ENCODE measurements at places on chromosomes 12 and 14.

DNA sequence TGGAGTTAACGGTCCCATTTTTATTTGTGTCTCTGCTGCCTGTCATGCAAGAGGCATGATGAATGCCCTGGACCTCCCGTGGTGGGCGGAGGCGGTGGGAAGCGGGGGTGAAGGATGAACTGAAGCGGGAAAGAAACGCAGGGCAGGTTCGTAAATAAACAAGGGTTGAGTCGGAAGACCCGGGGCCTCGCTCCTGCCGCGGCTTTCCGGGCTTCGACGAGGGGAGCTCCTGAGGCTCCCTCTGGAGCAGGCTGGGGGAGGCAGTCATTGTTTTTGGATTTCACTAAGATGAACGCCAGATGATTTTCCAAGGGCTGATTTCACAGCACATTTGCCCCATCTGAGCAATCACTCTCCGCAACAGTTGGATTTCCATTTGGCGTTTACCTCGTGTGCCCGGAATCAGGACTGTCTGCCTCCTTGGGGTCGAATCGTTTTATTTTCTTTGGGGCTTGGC, 130.2 kb downstream of the SLC38A6 start:
- no peak for DNase-seq

- no peak for DNase-seq
These were observed 10.1 kb downstream of the MCRS1 start for GRCh38 chr12:49557917-49558215.

- no peak for DNase-seq
These were observed 73.4 kb downstream of the MNAT1 start for GRCh38 chr14:60807971-60808370.

- DNase-seq: no peak
These were observed 3.0 kb upstream of the TMEM120B start for GRCh38 chr12:121709478-121709961.

GRCh38 chr12:106914796-106915634, 40.7 kb upstream of the TMEM263 start:
- no peak for DNase-seq

- DNase-seq: no peak
These were observed 2.7 kb upstream of the AHNAK2 start for GRCh38 chr14:104980611-104981531.

DNA sequence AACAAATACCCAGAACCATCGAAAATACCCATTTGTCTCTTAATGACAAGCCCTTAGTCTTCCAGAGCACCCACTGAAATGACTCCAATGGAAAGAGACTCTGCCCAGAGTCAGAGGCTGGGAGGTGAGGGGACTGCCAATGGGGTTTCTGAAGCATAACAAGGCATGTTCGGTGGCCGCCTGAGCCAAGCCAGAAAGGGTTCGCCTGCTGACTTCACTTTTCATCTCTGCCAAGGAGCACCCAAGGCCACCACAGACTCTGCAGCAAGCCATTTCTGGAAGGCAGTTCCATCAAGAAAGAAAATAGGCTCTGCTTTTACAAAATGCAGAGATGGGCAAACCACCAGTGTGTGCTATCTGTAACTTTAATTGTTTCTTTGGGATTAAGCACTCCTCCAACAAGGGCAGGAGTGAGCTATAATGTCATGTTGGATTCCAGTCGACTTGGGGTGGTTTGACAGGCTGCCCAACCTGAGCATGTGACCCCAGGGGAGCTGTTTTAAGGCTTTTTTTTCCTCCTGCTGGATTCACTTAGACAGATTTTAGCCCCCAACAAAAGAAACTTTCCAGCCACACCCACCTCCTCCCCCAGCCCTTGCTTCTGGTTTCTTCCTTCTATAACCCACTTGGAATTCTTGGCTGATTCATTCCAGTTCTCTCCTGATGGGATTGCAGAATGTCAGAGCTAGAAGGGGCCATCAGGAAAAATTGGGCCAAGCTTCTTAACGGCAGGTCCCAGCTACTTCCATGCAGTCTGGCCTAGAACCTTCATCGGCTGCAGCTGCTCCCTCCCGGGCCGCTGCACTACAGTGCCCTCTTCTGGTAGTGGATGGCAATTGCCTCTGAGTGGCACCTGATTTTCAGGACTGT, 24.1 kb downstream of the CKAP4 start:
- peak; percentile 49 for DNase-seq

DNA sequence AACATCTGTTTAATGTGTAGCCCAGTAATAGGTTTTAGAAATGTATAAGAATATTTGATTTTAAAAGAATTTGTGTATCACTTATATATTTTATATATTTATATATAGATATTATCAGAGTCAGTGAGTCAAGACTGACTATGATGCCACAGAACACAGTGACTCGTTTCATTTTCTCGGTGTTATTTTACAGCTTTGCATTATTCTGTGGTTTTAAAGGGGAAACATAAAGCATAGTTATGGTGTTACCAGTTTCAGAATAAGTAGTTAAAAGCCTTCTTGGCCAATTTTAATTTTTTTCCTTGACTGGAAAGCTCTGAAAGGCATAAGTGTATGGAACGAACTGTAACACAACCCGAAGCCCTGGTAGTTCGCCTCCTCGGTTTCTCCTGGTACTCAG, 91.0 kb downstream of the GRIP1 start:
- DNase-seq: no peak

GRCh38 chr12:106717673-106718072, 56.8 kb upstream of the RIC8B start:
- no peak for DNase-seq

DNA sequence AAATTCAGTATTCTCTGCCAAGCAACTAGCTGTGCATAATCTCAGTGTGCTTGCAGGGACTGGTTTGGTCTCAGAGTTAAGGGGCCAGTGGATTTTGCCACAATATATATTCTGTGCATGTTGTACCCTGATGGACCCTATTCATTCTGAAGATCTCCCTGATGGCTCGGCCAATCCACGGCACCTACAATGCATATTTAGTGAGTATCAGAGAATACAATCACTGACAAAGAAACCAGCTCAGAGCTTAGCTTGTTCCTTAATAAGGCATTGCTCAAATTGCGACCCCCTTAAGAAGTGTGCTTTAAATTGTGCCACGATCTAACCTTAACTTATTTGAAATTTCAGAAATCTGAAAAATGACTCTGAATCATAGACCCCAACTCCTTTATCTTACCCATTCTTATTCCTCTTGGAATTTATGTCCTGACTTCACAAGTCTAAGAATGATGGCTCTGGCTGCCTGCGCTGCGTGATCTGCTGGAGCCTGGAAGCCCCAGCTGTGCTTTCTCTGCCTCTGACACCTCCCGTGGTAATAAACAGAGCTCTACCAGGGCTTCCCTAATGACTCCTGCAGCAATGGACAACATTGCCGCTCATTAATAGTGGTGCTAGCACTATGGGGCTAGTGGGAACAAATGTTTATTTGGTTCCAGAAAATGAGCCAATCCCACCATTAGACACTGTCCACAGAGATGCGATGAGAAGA, 9.0 kb upstream of the DCAF4 start:
- no peak for DNase-seq

DNA sequence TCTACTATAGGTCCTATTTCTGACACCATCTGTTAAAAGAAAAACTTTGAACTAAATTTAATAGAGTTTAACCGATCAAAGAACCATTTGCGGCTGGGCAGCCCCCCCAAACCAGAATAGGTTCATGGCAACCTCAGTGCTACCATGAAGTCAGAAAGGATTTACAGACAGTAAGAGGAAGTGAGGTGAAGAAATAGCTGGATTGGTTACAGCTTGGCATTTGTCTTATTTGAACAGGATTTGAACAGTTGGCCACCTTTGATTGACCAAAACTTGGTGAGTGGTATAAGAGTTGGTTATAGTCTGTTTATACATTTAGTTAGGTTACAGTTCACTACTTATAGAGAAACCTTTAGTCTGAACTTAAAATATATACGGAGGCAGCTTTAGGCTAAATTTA, 88.9 kb downstream of the TXNDC16 start:
- no peak for DNase-seq

- no peak for DNase-seq
These were observed 106.4 kb downstream of the EFCAB11 start for GRCh38 chr14:89848165-89848564.

DNA sequence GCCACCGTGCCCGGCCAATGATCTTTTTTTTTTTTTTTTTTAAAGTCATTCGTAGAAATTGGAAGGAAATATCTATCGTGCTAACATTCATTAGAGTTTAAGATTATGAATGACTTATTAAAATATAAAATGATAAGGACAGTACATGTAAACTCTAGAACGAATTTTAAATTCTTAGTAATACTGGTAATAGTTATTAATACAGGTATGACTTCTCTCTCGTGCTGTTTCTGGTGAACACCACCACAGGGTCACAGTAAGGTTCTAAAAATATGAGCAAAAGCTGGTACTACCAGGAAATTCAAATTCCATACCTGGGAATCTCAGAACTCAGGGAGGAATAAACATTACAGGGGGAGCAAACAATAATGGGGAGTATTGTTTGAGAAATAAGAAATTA, 26.2 kb downstream of the WNK1 start:
- no peak for DNase-seq

Measured in activated B cell treated with CpG ODN at 0.5 μM for 24 hours (primary cell).